ENCODE measurements at places on chromosomes 11 and 22. TPM values are rescaled to one million over a fixed set of nuclear protein-coding genes. Genes with fewer than 3 reads are reported as not detected.

Gene ABTB2
- total RNA-seq = 0.73 TPM

Gene JOSD1
- total RNA-seq = 42.3 TPM

Gene EXPH5
- total RNA-seq = 0.39 TPM

Gene LRRC75B
- 3.3 TPM for total RNA-seq

Gene FXYD6
- total RNA-seq = not detected

Gene OR6A2
- total RNA-seq = 0.59 TPM

Gene RASD2
- total RNA-seq = not detected

Gene OR52H1
- total RNA-seq = not detected

Gene SYT8
- not detected for total RNA-seq

Gene MYBPC3
- total RNA-seq = not detected

Gene IL10RA
- 0.37 TPM for total RNA-seq

Gene CCDC87
- 0.37 TPM for total RNA-seq

Gene TRIM22
- total RNA-seq = 49.7 TPM

Gene SORL1
- under 0.01 TPM for total RNA-seq

Gene IFITM1
- total RNA-seq = 9.6 TPM

Gene NUP98
- 191 TPM for total RNA-seq

Gene EMID1
- total RNA-seq = not detected

Gene NPAS4
- not detected for total RNA-seq

Gene PGA3
- total RNA-seq = 0.73 TPM

Gene PRAME
- total RNA-seq = 0.37 TPM

Gene SCARF2
- 8.0 TPM for total RNA-seq

All from subcutaneous preadipocyte (primary cell).